Spleen (tissue), 13 donors: ENCODE measurements at places on chromosomes 13 and 19.

DNA sequence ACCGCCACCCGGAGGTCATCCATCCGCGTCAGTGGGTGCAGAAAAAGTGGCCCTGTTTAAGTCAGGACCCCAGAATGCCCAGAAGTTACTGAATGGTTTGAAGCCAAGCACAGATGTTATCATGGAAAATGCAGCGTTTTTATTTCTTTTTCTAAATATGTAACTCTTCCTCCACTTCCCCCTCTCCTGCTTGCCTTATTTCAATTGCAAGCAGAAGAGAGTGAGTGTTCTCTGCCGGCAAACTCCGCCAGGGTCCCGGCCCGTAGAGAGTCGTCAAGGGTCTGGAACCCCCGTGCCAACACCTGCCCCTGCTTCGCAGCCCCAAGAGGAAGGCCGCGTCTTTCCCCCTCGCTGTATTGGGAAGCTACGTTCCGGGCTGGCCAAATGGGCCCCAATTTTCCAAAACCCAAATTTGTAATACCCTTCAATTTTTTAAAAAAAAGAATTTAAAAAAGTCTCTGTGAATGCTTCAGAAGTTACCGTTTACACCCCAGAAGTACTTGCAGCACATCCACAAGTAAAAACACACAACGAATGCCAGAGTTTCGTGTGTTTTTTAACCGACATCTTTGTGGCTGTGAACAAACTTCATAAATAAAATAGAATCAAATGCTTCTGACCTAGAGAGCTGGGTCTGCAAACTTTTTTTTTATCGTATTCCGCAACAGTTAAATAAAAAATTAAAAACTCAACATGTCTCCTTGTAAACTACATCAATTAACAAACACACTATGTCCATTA, 712 bp upstream of the PDX1 start:
- DNase-seq, result no peak

- no peak for DNase-seq
Observed at GRCh38 chr13:24630851-24631620, 49.2 kb upstream of the ATP12A start.

DNA sequence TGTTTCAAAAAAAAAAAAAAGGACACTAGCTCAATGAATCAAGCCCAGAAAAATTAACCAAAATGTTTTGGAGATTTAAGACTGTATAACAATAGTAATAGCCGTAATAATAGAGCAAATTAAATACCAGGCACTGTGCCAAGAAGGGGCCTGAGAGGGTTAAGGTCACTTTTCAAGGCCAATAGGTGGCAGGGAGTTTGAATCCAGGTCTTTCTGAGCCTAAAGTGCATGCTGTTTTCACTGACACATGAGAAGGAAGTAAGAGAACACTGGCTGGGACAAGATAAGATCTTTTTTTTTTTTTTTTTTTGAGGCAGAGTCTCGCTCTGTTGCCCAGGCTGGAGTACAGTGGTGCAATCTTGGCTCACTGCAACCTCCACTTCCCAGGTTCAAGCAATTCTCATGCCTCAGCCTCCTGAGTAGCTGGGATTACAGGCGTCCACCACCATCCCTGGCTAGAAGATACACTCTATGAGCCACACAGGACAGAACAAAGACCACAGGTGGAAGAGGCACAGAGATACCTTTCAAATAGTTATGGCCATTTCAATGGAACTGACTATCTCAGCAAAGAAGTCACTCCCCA, 7.7 kb downstream of the FFAR2 start:
- DNase-seq, result no peak

GRCh38 chr13:20425819-20426219, 99.8 kb downstream of the CRYL1 start:
- DNase-seq, result no peak

- no peak for DNase-seq
Observed at GRCh38 chr13:39455521-39456175, 147.3 kb downstream of the LHFPL6 start.

DNA sequence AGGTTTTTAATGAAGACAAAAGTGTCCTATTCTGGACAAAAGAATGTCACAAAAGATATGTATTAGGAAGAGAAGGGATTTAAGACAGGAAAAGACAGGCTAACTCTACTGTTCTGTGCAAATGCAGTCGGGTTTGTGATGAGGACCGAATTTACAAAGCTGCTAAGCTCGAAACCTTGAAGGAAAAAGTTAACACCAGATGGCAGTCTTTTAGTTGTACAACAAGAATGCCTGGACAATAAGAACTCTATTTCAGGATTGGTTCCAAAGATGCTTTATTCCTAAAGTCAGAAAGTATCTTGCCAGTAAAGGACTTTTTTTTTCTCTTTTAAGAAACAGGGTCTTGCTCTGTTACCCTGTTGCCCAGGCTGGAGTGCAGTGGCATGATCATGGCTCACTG, 51.1 kb downstream of the HS6ST3 start:
- DNase-seq, result no peak

GRCh38 chr19:35058370-35058769, 16.8 kb downstream of the HPN start:
- DNase-seq, result no peak

- no peak for DNase-seq
Observed at GRCh38 chr19:24099829-24100228, 12.8 kb downstream of the ZNF254 start.

DNA sequence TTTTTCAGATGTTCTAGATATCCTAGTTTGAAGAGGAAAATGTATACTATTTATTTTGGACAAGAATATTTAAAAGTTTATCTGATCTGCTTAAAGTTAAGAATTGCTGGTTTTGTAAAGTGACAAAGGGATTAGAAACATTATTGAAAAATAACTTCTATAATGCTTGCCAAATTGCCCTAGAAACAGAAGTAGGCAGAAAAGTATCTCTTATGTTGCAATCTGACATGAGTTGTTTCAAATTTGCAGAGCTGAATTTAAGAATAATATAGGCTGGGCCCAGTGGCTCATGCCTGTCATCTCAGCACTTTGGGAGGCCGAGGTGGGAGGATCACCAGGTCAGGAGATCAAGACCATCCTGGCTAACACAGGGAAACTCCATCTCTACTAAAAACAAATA, 777.1 kb downstream of the LIG4 start:
- no peak for DNase-seq
